Stimulated activated CD4-positive, alpha-beta T cell treated with anti-CD3 and anti-CD28 coated beads, Interleukin-4, amount 100 ng/mL, for 48 hours (primary cell): ENCODE measurements at places on chromosomes 7 and 10.

GRCh38 chr7:49778731-49779270 is 5.4 kb downstream of the VWC2 start:
- no peak for DNase-seq

DNA sequence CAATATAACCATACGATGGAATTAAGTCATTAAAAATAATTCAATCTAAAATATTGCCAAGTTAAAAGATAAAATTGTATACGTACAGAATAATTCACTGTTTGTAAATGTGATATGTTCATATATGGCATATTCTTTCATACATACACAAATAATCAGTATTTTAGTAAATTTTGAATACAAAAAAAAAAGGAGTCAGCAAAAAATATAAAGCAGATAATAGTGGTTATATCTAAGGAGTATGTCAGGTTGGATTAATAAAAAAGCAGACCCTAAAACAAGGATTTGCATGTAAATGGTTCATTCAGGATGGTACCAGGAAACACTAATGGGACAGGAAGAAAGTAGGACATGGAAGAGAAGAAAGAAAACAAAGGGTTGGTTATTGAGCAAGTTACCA is 59.5 kb downstream of the XPNPEP1 start:
- DNase-seq, result no peak

DNA sequence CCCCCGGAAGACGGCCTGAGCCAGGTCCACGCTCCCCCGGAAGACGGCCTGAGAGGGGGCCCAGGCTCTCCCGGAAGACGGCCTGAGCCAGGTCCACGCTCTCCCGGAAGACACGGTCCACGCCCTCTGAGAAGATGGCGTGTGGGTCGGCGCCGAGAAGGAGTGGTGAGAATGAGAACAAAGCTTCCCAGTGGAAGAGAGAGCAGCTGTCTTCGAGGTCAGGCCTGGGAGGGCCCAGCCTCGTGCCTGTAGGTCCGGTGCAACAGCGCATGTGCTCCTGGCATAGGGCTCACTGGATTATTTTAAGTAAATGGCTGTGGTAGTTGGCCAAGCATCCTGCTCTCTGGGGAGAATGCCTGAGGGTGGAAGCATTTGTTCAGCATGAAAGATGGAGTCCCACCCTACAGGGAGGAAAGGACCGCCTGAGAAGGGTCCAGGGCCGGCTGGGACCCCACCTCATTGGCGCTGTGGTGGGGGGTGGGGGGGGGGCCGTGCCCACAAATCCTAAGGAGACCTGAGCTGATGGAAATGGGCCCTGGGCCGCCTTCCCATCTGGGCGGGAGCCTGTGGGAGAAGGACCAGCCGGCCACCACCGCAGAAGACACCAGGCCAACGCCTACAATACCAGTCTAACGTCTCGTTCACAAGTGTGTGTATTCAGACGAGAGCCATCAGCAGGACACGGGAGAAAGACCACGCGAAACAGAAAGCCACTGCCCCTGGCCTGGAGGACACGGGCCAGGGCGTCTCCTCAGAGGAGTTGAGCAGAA is 210.0 kb downstream of the WDR37 start:
- no peak for DNase-seq

DNA sequence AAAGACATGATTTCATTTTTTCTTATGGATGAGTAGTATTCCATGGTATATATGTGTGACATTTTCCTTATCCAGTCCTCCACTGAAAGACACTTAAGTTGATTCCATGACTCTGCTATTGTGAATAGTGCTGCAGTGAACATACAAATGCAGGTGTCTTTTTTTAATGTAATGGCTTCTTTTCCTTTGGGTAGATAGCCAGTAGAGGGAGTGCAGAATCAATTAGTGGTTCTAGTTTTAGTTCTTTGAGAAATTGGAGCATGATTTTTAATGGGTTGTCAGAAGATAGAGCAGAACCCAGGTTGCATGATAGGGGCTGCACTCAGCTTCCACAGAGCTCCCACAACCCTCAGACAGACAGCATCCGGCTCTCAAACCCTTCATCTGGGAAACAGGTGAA is 152.9 kb upstream of the PLXDC2 start:
- no peak for DNase-seq
